ENCODE measurements at places on chromosomes 5 and 9. TPM values are rescaled to one million over a fixed set of nuclear protein-coding genes. Genes with fewer than 3 reads are reported as not detected.

DNA sequence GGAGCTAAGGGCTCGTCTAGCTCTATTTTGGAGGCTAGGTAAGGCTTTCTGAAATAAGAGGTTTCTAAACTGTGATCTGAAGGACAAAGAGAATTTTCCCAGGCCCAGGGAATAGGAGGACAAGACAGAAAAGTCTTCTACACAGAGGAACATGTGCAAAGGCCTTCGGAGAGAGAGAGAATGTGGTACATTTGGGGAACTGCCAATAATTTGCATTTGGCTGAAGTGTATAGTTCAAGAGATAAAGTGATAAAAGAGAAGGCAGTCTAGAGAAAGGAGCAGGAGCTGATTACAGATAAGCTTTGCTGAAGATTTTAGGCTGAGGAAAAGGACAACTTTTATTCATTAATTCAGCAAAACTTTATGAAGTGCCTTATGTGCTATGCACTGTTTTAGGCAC lies 214.4 kb upstream of the ELL2 start:
- no peak for DNase-seq

- DNase-seq, result no peak
Measured at GRCh38 chr5:95057615-95058014, 227.3 kb downstream of the MCTP1 start.

FOXI1 gene
- not detected for total RNA-seq

NEURL1B gene
- total RNA-seq, result 25.0 TPM

EGFLAM gene
- total RNA-seq, result 2.1 TPM

Data from upper lobe of right lung (tissue), 1 donor.